NCI-H446 treated with DMSO at 0.1 percent for 48 hours (cell line): ENCODE measurements at places on chromosomes 5 and 9.
A peak's percentile ranks its signal among the peaks of the same experiment; 100 is the strongest.

DNA sequence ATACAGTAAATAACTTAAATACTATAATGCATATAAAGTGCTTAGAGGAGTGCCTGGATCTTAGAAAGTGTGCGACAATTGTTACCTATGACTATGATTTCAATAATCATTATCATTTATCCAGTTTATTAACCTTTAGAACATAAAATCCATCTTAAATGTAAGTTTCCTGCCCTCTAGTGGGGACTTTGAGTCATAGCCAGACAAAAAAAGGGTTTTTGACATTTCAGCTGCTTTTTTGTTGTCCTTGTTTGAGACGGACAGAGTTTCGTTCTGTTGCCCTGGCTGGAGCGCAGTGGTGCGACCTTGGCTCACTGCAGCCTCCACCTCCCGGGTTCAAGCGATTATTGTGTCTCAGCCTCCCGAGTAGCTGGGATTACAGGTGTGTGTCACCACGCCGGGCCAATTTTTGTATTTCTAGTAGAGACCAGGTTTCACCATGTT is 9.7 kb upstream of the C9orf152 start:
- DNase-seq: peak; percentile 23

DNA sequence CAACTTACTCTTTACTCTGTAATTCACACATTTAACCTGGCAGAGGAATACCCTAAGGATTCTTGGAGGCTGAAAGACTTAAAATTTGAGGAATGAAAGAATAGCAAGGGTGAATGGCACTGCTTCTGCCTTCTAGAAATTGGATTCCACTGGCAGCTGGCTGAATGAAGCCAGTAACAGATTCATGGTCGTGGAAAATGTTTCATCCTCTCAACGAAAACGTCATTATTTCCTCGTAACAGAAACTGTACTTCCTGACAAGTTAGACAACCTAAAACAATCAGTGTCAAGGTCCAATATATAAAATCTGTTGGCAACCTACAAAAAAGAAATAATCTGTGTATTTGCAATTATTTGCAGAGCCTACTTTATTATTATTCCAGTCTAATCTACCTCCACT is 39.7 kb downstream of the BNC2 start:
- no peak for DNase-seq

- DNase-seq: no peak
Measured at GRCh38 chr5:29382780-29383179, 1810.7 kb upstream of the CDH6 start.

DNA sequence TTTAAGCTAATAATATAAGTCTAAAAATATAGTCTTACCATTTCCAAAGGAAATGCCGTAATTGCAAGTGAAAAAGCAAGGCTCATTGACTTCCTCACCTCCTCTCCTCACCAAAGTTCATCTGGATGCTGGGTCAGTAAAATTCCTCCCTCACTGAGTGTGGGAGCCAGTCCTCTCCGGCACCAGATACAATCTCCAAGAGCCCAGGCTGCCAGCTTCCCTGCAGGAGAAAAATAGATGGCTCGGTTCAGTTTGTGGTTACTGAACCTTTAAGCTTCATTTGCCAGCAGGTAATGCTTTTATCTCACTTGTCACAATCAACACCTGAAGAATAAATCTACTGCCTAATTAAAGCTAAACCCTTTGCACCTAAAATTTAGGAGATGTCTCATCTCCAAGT is 115.3 kb upstream of the VLDLR start:
- no peak for DNase-seq

DNA sequence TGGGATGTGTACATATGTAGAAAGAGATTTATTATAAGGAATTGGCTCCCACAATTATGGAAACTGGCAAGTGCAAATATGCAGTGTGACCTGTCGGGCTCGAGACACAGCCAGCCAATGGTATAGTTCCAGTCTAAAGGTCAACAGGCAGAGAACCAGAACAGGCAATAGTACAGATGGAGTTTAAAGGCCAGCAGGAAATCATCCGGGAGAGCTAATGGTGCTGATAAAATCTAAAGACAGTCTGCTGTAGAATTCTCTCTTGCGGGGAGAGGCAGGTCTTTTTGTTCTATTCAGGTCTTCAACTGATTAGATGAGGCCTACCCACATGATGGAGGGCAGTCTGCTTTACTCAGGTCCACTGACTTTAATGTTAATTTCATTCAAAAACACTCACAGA is 21.8 kb downstream of the ANKRD31 start:
- DNase-seq: no peak

DNA sequence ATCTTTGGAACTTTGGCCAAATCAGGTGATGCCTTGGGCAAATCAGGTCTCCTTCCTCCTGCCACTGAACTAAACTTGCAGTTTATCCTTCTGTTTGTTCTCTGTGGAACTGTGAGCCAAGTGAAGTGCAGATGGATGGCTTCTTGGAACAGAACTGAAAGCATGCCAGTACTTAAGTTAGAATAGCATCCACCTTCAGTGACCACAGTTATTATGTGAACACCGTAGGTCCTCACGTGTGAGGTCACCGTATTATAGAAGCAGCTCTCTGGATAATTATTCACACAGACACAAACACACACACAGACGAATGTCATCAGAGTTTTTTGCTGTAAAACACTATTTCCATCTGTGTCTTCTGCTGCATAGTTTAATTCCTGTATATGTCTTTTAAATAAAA is 162.6 kb downstream of the EFNA5 start:
- DNase-seq: no peak
